ENCODE measurements at places on chromosomes 2 and 18. TPM values are rescaled to one million over a fixed set of nuclear protein-coding genes. Genes with fewer than 3 reads are reported as not detected.

Gene TFPI
- 41.9 TPM for total RNA-seq

Gene MYOM1
- total RNA-seq, result 40.7 TPM

Gene HOXD13
- not detected for total RNA-seq

Gene CMPK2
- 7.6 TPM for total RNA-seq

Gene EFR3B
- total RNA-seq, result 32.6 TPM

Gene ASXL3
- total RNA-seq, result 30.6 TPM

Gene RAB27B
- 8.7 TPM for total RNA-seq

Data from camera-type eye (tissue), 1 donor.